ENCODE measurements at places on chromosomes 1 and 21. TPM values are rescaled to one million over a fixed set of nuclear protein-coding genes. Genes with fewer than 3 reads are reported as not detected.

Gene SLC2A5
- polyA plus RNA-seq, result 0.18 TPM

DNA sequence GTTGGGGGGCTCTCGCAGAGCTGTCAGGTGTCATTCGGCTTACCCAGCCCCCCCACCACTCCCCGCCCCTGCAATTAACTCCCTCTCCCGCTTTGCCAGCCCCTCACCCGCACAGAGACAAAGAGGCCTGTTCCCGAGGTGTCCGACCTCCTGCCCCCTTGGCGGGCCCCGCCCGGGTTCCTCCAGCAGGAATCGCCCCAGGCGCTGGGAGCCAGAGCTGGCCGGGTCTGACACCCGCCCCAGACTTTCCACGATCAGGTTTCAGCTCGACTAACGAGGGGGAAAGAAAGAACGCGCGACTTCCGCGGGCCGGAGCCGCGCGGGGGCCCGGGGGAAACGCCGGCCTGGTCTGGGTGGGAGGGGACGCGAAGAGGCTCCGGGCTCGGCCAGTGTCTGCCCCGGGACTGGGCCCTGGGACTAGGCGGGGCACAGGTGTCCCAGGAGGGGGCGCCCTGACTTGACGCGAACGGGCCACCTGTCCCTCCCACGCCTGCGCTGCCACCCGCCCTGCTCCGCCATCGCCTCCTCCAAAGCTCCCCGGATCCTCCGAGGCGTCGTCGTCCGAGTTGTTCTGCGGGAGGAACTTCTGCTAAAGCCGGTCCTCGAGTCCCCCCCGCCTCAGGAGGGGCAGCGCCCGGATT, 36.4 kb upstream of the HHAT start:
- peaks cover 6% of the 10 kb centered on the region for H3K4me1 ChIP-seq
- H3K27ac ChIP-seq, result no peak overlapping the region
- no peak for DNase-seq
- H3K27me3 ChIP-seq, result peaks cover 2% of the 10 kb centered on the region

- no peak for DNase-seq
- H3K27me3 ChIP-seq, result no peaks in the 10 kb centered on the region
- no peak overlapping the region for H3K4me3 ChIP-seq
- H3K4me1 ChIP-seq, result no peaks in the 10 kb centered on the region
- H3K36me3 ChIP-seq, result no peaks in the 10 kb centered on the region
Observed at GRCh38 chr1:154862907-154863306, 7.2 kb downstream of the KCNN3 start.

- H3K27me3 ChIP-seq, result no peaks in the 10 kb centered on the region
- H3K27ac ChIP-seq, result no peak overlapping the region
- H3K4me1 ChIP-seq, result no peaks in the 10 kb centered on the region
- H3K4me3 ChIP-seq, result no peak overlapping the region
- no peak for DNase-seq
Observed at GRCh38 chr1:213340593-213340992, 289.6 kb downstream of the RPS6KC1 start.

DNA sequence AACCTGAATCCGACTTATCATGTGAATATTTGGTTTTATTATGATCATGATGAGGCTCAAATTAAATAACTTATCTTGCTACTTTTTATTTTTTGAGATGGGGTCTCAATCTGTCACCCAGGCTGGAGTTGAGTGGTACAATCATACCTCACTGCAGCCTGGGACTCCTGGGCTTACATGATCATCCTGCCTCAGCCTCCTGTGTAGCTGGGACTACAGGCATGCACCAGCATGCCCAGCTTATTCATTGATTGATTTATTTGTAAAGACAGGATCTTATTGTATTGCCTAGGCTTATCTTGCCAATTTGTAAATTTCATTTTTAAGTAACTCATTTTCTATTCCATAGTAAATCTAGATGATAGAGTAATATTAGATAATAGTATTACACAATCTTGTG, 84.3 kb downstream of the COL11A1 start:
- no peak overlapping the region for H3K27ac ChIP-seq
- H3K27me3 ChIP-seq, result no peaks in the 10 kb centered on the region
- H3K4me3 ChIP-seq, result no peak overlapping the region
- no peak for DNase-seq

DNA sequence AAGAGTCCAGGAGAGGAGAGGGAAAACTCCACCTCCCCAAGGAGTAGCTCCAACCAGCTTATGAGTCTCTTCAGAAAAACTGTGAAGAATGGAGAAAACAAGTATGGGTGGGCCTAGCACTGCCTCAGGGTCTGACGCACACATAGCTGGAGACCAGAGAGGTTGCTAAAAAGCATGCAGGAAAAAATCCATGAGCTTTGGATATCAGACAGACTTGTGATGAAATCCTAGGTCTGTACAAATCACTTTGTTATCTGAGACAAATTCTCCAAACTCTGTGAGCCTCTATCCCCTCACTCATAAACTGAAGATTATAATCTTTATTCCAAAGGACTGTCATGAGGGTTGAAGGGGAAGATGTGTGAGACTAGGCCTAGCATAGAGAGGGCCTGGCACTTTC, 141.5 kb upstream of the FGGY start:
- H3K27ac ChIP-seq, result no peak overlapping the region
- no peaks in the 10 kb centered on the region for H3K36me3 ChIP-seq
- no peak for DNase-seq
- H3K4me1 ChIP-seq, result no peaks in the 10 kb centered on the region

- no peak for DNase-seq
- H3K27ac ChIP-seq, result peak overlapping the region; percentile 42
- no peak overlapping the region for H3K4me3 ChIP-seq
Observed at GRCh38 chr1:52706941-52707926, 9.1 kb upstream of the COA7 start.
